CD8-positive, alpha-beta T cell (primary cell): ENCODE measurements at places on chromosomes 4 and X.

DNA sequence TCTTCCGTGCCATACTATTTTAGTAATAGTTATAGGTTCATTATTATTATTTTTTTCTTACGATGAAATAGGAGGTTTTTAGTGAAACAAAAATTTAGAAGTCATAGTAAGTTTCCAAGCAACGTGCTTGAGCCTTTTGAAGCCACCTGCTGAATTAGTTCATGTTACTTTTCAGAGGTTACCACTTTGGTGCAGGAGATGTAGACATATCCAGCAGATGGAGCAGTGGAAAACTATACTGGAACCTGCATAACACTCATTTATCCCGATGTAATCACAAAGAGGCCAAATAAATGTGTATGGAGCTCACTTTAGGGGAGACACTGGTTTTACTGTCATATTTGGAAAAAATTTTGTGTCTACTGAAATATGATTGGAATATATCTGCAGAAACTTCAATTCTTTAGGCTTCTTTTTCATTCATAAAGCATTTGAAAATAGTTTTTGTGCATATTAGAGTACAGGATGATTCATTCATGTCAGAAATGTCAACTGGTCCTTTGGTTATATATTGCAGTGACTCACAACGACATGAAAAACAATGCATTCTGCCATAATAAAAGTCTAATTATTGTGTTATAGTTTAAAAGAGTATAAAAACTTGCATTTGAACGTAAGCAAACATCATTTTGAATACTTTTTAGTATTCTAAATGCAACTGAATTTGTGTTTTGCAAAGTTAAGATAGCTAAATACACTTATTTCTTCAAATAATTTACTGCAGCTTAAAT, 2182.9 kb upstream of the TENM3 start:
- no peak for DNase-seq

GRCh38 chr4:112031712-112032328, 113.4 kb upstream of the FAM241A start:
- DNase-seq = no peak

DNA sequence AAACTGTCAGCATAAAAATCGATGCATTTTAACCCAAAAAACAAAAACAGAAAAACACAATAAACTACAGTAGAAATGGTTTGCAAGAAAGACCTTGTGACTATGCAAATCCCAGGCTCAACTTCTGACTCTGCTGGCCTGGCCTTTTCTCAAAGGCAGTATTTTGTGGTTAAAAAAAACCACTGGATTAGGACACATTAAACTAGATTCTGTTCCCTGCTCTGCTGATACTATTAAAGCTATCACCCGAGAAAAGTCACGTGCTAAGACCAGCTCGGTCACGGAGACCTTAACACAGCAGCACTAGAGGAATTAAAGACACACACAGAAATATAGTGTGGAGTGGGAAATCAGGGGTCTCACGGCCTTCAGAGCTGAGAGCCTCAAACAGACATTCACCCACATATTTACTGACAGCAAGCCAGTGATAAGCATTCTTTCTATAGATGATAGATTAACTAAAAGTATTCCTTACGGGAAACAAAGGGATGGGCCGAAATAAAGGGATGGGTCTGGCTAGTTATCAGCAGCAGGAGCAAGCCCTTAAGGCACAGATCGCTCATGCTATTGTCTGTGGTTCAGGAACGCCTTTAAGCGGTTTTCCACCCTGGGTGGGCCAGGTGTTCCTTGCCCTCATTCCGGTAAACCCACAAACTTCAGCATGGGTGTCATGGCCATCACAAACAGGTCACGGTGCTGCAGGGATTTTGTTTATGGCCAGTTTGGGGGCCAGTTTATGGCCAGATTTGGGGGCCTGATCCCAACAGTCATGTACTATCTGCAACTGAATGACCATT, 16.1 kb downstream of the CBR4 start:
- no peak for DNase-seq

DNA sequence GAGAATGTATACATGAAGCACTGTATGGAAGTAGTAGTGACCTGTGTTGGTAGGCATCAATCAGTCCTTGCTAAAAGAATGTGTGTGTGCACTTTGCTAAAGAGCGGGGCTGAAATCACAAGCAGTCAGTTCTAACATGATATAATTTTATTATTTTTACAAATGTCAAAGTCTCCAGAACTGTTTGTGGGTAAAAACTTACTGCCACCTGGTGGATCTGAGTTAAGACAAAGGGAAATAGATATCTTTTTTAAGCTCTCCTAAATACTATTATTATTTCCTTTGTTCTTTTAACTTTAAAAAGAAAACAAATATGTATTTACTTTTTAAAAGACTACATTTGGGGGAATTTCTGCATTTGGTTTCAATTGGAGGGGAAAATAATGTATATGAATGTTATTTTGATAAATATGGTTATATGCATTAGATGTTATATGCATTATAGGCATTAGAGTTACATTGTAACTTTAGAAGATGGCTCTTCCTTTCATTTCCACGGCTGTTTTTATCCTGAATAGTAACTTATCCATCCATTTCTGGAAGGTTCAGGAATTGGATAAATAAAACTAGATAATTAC, 7.8 kb upstream of the CLOCK start:
- DNase-seq = no peak

DNA sequence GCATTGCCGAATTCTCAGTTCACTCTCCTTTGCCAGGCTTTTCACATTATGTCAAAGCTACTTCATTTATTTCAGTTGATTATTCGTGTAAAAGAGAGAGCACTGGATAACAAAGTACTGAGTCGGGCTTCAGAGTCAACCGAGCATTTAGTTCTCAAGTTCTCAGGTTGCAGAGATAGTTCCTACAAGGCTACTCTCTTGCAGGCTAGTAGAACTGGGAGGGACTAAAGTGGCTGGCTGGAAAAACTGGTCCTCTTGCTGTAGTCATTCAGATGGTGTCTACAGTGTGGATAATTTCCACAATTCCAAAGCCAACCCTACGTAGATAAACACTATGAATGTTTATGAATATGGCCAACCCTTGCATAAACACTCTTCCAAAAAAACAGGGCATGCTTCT, 4.6 kb upstream of the CCNG2 start:
- no peak for DNase-seq

GRCh38 chr4:45283352-45283751, 557.0 kb upstream of the GNPDA2 start:
- no peak for DNase-seq

DNA sequence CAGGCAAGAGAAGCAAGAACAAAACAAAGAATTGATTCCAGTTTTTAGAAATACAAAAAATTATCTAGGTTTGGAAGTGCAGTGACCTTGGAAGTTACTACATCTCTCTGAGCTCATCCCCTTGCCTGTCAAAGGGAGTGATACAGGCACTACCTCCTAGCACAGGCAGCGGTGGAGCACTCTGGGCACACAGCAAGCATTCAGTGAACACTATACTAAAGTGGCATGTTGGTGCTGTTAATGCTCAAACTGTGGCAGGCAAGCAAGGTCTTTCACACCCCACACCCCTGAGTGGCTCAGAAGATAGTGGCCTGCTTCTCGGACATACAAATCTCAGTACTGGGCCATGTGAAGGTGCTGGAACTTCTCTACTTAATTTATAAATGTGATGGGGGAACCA, 51.2 kb downstream of the DRD5 start:
- DNase-seq = no peak
